ENCODE measurements at places on chromosomes 3 and 15.

DNA sequence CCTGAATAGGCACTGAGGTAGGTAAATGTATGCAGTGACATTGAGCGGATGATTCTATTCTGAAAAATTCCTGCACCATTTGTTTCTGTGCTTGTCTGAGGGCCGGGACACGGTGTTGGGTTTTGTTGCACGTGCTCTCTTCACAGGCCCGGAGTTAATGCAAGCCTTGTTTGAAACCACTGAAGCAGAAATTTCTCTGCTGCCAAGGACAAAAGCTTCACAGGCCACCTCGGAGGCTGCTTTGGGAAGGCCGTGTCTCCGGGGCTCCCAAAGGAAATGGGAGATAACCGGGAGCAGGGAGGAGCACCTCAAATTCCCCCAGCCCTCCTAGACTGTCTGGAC lies 179.4 kb downstream of the OPA1 start:
- no peak for DNase-seq

DNA sequence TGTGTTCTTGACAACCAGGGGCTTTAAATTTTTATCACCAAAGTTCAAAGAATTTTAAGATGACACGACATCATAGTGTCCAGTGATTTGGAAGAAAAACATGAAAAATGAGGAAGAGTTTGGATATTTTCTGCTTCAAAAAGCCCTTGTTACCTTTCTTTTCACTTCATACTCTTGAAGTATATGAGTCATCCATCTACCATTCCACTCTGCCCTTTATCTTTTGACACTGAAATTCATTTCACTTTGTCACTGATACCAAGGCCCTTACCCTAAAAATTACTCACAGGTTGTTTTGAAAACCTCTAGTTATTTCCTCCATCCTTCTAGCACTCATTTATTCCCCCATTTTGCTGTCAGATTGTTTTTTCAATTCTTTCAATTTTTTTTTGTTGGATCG lies 42.7 kb downstream of the OR5H15 start:
- DNase-seq = no peak

GRCh38 chr15:75811626-75812025 lies 31.6 kb upstream of the UBE2Q2 start:
- no peak for DNase-seq

GRCh38 chr15:53129121-53129904 lies 339.2 kb upstream of the ONECUT1 start:
- no peak for DNase-seq

- DNase-seq = no peak
These were observed 141.7 kb downstream of the RPLP1 start for GRCh38 chr15:69593981-69594966.

- no peak for DNase-seq
These were observed 1.6 kb downstream of the MAN2A2 start for GRCh38 chr15:90904746-90905145.

DNA sequence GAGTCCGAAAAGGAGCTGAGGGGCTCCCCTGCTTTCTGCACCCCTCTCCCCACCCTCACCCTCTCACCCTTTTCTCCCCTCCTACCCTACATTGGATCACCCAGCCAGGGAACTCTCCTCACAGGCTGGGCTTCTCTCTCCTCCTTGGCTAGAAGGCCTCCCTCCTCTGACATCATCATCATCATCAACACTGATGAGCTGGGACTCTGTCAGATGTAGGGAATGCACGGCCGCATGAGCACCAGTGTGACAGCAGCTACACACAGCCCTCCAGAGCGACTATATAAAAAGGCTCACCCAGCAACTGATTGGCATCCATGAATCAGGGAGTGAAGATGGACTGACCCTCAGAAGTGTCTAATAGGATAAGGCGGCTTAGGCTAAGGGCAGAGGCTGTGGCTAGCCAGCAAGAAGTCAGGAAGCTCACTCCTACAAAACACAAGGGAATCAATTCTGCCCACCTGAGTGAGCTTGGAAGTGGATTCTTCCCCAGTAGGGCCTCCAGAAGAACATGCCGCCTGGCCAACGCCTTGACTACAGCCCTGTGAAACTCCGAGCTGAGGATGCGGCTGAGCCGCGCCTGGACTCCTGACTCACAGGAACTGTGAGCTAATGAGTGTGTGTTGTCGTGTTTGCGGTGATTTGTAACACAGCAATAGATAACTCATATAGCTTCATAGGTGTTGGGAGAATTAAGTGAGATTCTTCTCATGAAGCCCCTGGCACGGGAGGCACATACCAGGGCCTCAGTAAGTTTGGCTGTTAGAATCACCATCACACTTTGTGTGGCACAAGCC lies 147.6 kb downstream of the FAM43A start:
- DNase-seq = no peak

DNA sequence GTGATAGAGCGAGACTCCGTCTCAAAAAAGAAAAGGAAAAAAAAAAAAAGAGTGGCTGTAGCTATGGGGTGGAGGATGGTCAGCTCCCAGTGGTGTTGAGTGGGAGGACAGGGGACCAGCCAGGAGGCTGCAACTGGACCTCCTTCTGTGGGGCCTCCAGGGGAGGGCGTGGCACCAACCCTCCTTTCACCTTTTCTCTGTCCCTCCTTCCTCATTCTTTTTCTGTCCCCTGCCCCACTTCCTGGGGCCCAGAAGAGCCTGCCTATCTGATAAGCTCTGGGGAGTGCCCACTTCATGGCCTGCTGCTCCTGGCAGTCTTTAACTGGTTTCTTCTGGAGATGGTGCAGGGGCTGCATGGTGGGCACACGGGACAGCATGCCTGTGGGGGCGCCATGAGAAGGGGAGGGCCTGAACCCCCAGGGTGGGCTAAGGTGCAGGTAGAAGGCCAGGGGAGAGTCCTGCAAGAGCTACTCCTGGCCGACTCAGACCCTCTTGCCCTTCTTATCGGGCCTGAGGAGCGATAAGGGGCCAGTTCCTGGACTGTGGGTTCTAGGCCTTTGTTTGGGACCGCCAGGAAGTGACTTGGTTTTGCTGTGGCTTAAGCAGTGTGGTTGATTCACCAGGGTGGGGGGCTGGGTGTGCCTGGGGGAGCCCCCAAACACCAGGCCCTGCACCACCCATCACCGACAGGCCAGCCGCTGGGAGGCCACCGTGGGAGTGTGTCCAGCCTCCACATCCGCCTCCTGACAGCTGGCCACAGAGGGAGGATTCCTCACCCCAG lies 49.4 kb upstream of the FLNB start:
- peak; percentile 47 for DNase-seq

- no peak for DNase-seq
These were observed 46.4 kb downstream of the C3orf20 start for GRCh38 chr3:14721126-14721864.

DNA sequence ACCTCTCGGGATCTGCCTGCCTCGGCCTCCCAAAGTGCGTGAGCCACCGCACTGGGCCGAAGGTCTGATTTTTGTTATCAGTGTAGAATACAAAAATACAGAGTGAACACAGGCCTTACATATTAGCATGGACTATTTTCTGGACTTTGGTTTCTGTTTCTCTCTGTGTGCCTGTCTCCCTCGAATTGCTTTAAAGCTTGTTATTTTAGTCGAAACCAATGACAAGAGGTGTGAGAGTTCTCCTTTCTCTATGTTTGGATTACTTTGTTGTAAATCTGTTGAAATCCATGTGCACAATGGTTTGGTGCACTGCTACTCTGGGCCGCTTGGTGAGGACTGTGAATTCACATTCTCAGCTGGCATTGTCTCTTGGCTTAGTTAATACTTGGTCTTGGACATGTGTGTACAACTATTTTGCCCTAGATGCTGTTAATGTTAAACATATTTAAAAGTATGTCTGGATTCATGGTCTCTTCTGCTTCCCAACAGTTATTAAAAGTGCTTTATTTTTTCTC lies 23.9 kb downstream of the MED12L start:
- DNase-seq = no peak

- no peak for DNase-seq
These were observed 197.8 kb downstream of the EBLN2 start for GRCh38 chr3:73259291-73259690.
